ENCODE measurements at places on chromosomes 6 and 20.
A peak's percentile ranks its signal among the peaks of the same experiment; 100 is the strongest.

DNA sequence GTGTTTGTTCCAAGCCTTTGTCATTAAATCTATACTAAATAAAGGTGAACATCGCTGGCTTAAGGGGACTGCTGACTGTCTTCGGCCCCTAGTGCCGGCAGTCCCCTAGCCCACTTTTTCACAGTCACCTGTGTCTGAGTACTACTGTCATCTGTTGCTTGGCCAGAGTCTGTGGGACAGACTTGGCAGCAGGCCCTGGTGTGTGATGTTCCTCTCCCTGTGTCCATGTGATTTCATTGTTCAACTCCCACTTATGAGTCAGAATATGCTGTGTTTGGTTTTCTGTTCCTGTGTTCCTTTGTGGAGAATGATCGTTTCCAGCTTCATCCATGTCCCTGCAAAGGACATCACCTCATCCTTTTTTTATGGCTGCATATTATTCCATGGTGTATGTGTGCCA is 133.4 kb downstream of the HAO1 start:
- no peak for DNase-seq

DNA sequence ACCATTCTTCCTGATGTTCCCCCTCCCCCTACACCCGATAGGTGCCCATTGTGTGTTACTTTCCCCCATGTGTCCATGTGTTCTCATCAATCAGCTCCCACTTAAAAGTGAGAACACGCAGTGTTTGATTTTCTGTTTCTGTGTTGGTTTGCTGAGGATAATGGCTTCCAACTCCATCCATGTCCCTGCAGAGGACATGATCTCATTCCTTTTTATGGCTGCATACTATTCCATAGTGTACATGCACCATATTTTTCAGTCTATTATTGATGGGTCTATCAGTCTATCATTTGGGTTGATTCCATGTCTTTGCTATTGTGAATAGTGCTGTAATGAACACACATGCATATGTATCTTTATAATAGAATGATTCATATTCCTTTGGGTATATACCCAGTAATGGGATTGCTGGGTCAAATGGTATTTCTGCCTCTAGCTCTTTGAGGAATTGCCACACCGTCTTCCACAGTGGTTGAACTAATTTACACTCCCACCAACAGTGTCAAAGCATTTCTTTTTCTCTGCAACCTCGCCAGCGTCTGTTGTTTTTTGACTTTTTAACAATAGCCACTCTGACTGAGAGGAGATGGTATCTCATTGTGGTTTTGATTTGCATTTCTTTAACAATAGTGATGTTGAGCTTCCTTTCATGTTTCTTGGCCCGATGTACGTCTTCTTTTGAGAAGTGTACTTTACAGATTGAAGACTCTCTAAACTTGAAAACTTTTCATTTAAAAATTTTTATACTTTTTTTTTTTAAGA is 41.0 kb upstream of the GCNT2 start:
- DNase-seq: no peak

DNA sequence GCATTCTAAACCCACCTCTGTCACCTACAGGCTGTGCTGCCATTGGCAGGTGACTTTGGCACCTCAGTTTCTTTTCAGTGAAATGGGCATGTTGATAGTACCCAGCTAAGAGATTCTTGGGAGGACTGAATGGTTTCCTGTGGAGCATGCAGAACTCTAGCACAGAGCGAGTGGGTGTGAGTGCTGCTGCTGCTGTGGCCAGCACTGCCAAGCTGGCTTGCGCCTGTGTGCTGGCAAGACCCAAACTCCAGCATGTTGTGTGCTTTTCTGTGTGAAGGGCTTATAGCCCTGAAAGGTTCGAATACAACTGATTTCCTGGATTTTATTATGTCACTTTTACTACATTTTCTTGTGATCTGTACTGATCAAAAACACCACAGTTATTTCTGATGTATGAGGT is 78.1 kb upstream of the KIF25 start:
- DNase-seq: no peak

DNA sequence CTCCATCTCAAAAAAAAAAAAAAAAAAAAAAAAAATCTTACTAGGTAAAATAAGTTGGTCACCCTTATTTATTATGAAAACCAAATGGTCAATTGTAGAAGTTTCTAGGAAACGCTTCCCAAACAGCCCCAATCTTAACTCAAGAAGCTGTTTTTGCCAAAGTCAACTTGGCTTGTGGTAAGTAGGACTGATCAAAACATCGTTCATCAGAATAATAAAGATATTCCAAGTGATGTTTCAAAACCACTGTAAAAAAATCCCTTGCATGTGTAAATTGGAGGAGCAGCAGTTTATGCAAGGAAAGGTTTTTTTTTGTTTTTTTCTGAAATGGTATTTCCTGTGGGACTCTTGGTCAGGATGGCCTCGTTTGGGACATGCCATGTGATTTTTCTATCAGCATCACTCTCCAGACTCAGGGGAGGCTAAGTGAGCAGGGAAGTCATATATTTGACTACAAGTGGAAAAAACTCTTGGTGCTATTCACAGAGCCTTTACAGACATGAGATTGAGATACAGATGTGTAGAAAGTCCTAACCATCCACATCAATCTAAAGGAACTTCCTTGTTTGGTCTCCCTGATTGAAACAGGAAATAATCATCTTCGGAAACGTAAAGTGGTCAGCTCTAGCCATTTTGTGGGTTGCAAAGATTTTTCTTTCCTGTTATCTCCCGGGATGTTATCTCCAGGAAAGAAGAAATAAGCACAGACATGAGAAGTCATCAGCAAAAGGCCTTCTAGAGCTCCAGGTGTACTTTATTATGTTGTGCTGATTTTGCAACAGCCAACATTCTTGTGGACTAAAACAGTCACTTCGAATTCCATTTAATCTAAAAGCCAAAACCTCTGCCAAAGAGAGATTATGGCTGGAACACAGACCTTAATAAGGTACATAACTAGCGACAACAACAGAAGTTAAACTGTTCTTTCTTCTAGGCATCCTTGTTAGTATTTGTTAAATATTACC is 177.8 kb downstream of the EDN1 start:
- DNase-seq: no peak

DNA sequence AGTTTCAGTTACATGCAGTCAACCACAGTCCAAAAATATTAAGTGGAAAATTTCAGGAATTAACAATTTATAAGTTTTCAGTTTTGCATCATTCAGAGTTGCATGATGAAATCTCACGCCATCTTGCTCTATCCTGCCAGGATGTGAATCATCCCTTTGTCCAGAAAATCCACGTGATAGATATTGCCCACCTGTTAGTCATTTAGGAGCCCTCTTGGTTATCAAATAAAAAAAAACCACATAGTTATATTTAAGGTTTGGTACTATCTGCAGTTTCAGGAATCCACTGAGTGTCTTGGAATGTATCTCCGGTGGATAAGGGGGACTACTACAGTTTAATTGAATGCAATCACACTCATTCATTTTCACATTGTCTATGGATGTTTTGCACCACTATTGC is 1249.0 kb upstream of the CITED2 start:
- DNase-seq: peak; percentile 77

DNA sequence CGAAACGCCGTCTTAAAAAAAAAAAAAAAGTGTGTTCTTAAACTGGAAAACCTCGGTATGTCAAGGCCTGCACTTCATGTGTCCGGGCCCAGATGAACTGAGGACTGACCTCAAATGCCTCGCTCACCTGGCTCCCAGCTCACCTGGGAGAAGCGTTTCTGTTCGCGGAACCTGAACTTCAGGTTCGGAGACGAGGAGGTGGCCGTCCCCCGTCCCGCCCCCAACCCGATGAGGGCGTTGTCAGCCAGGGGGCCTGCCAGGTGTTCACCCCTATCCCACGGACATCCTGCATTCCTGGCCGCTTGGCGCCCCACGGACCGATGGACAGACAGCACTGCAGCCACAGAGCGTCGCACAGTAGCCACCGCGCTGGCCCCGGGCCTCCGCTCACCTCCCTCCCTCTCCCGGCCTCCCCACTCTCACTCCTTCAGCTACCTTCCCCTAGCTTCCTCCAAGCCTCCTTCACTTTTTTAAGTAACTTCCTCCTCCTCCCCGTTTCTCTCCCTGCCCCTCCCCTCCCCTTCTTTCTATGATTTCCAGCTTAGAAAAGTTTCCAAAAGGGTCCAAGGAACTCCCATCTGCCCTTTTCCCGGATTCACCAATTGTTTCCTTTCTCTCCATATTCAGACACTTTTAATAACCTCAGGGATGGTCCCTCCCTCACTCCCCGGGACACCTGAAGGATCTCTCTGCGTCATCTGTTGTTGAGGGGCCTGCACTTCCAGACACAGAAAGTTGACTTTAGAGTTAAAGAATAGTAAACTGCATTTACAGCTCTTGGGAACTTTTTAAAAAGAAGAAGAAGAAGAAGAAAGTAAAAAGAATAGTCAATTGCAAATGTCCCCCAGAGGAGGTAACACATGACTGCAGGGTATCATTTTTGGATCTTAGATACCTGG is 22.7 kb upstream of the MCM3 start:
- no peak for DNase-seq
